ENCODE measurements at places on chromosomes 1 and 21.

DNA sequence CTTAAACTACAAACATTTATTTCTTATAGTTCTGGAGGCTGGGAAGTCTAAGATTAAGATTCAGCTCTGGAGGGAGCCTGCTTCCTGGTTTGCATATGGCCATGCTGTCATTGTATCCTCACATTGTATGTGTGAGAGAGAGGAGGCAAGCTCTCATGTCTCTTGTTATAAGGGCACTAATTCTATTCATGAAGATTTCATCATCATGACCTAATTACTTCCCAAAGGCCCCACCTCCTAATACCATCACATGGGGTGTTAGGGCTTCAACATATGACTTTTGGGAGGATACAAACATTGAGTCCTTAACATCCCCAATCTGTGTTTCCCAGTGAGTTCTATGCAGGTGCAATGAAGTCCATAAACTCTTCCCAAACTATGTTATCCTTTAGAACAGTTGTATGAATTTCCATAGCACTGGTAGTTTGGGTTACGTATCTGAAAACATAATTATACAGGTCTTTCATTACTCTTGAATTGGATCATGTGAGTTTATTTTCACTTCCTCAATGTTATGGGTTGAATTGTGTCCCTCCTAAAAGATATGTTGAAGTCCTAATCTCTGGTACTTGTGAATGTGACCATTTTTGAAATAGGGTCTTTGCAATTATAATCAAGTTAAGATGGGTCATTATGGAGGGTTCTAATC, 124.2 kb downstream of the RUNX1 start:
- no peak for DNase-seq

- no peak for DNase-seq
These were observed at the start of gene TMEM69 for GRCh38 chr1:45687754-45688740. Gene TMEM69, plus strand, starts transcription at chr1:45688181. Its CDS starts 2,888 bp downstream, at chr1:45691069.

GRCh38 chr1:244092964-244093638, 42.0 kb downstream of the ZBTB18 start:
- no peak for DNase-seq

DNA sequence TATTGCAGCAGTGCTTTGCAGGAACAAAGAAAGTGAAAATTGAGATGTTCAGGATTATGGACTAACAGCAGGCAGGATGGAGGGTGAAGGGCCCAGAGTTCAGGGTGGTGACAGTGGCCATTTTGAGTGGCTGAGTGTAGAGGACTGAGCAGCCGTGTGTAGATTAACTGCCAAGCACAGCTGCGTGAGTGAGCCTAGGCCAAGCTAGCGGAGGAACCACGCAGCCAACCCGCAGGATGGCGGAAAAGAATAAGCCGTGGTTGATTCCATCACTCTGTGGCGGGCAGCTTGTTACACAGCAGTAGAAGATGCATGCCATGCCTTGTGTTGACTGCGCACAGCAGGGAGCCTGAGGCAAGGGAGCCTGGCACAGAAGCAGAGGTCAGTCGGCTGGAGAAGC, 102.5 kb upstream of the KIF26B start:
- DNase-seq = no peak

Data from vagina (tissue), 2 donors.